ENCODE measurements at places on chromosomes 6 and 20. TPM values are rescaled to one million over a fixed set of nuclear protein-coding genes. Genes with fewer than 3 reads are reported as not detected.

The MUCL3 gene
- polyA plus RNA-seq = not detected

DNA sequence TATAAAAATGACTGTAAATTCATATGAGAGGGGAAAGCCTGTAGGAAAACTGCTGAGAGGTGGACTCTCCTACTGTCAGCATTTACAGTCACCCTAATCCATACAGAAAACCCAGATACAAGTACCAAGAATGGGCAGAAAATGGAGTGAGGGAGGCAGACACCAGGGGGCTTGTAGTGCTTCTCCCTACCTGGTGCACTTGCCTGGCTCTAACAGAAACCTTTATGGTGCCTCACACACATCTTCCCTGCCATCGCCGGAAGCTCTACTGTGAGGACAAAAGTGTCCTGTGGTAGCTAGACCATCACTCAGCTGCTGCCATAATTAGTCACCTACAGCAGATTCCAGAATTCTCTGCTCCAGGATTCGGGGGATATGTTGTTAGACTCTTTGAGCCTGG is 441.3 kb downstream of the TFAP2B start:
- DNase-seq = no peak

- no peak for DNase-seq
Observed at GRCh38 chr6:51045548-51045947, 226.9 kb downstream of the TFAP2B start.

The ENPP1 gene
- 15.8 TPM for polyA plus RNA-seq

DNA sequence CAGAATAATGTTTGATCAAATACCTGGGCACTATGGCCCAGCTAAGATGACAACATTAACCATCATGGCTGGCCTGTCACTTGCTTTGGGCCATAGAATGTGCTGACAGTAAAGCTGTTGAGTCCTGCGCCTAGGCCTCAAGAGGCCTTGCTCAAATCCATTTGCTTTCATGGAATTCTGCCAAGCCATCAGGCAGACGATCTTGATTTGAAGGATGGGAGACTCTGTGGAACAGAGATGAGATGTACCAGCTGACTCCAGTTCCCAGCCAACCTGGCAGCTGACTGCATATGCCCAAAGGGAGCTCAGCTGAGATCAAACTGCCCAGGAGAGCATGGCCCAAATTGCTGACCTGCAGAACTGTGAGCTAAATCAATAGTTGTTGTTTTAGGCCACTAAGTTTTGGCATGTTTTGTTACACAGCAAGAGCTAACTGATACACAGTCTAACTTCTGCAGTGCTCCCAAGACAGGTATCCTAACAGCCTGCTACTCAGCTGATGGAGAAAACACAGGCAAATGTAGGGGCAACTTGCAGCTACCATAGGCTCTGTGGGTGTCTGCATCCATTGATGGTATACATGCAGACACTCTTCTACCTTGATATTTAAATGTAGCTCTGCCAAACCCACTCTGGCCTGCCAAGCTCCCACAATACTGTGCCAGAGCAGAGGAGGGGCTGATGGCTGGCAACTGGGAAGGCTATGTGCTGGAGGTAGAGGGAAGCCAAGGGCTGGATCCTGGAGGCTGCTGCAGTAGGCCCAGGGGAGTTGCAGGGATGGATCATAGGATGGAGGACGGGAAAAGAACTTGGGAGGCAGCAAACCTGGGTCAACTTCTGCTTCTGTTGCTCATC is 55.2 kb upstream of the RNF24 start:
- DNase-seq = no peak

- no peak for DNase-seq
Observed at GRCh38 chr20:5642155-5642981, 107.8 kb upstream of the SHLD1 start.

DNA sequence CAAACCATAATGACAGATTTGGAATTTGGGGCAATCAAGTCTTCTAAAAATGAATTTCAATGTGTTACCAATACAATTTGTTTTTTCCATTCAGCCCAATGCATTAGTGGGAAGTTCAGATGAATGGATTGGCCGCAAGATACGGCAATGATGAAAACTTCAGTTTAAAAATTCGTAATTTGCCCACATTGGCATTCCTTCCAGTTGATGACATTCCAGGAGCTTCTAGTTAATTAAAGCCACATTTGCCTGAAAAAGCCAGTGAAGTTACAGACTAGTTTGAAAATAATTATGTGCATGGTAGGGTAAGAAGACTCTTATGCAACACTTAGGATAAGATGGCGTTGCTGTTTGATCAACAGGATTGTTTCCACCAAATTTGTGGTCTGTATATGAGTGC is 46.2 kb downstream of the NHLRC1 start:
- DNase-seq = no peak

The SLC4A11 gene
- 0.94 TPM for polyA plus RNA-seq

The SYCP2L gene
- not detected for polyA plus RNA-seq

The DYNLT2 gene
- 0.32 TPM for polyA plus RNA-seq

GRCh38 chr6:92180090-92180489 is 1239.3 kb downstream of the EPHA7 start:
- DNase-seq = no peak

DNA sequence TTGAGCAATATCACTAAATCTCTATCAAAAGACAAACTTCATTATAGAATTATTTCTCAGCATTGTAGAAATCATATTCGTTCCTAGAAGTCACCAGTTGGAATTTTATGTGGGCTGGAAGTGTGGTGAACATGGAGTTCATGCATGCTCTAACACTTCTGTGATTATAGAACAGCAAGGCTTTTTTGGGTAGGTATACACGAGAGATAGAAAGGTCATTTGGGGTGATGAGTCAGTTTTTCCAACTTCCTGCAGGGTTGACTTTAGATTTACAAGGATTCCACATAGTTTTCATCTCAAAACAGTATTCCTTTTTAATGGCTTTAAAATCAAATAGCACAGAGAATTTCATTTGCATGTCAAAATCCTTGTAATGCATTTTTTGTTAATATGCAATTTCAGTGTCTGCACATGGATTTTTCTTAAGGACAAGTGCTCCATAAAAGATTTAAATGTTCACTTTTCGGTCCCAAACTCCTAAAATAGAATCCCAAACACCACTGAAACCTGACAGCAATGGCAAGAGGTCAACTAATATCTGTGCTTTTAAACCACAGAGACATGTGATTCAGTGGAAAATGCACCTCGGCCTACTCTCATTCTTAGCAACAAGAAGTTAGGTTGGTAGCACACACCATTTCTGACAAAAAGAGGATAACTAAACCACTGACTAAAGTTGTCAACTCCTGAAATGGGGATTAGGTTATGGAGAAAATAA is 211.0 kb downstream of the MOXD1 start:
- DNase-seq = peak; percentile 89

- no peak for DNase-seq
Observed at GRCh38 chr20:31676609-31676989, 38.9 kb downstream of the COX4I2 start.

DNA sequence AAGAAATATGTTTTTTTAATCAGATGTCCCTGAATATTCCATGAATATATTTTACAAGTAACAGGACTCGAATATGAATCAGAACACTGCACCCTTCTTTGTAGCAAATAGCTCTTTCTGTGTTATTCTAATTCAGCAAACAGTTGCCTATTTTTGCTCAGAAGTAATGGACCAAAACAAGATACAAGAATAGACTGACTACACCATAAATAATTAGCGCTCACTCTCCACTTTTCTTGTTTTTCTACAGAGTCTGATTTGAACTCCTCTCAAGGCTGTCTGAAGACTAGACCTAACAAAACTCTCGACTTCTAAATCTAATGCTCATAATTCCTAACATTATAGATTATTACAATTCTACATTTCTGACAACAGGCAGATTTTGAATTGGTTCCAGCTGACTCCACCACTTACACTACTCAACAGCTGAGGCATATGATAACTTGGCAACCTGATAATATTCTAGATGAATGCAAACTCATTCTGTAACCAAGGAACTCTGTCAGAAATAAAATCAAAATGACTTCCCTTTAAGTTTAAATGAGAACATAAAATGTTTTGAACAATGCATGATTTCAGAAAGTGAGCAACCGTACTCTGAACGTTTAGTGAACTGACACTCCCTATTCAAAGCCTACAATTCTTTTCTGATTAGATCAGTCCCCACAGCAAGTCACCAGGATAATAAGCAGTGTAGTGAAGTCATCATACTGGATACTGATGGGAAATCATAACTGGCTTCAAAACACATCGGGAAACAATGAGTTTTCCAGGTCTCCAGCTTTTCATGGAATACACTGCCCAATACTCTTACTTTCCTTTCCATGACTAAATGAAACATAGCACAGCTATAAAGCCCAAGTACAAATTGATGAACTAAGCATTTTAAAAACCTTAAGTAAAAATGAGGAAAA is 114.2 kb upstream of the BEND6 start:
- DNase-seq = no peak

GRCh38 chr20:14334306-14334930 is 3.0 kb downstream of the FLRT3 start:
- DNase-seq = no peak

The CASS4 gene
- polyA plus RNA-seq = 0.50 TPM

The CDK19 gene
- 18.8 TPM for polyA plus RNA-seq

DNA sequence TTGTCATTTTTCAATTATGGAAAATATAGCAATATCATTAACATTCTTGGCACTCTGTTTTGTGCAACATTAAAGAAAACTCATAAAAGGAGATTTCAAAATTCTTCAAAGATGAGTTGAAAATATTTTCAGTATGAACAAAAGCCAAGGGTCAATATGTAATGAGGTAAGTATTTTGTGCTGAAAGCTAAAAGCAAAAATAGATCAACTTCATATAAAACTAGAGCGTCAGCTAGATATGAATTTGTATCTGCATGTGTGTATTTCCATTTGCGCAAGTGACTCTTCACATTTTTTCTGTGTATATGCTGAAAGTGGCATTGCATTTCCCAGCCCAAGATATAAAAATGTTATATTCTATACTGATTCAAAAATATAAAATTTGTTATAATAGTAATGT is 492.1 kb upstream of the EYS start:
- no peak for DNase-seq

DNA sequence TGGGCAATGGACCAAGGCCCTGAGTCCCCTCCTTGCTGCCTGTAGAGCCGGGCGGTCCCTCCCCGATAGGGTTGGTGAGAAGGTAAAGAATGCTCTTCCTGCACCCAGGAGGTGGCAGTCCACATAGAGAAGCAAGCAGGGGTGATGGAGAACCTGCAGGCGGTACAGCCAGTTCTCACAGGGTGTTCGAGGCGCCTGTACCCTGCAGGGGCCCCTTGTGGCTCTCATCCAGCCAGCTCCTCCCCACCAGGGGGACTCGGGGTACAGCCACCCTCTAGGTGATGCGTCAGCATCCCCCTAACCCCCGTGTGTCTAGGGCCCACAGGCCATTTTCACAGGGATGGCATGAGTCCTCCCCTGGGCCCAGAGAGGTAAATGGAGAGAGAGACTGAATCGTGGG is 5.1 kb upstream of the COL9A3 start:
- no peak for DNase-seq

The HCRTR2 gene
- polyA plus RNA-seq = not detected

GRCh38 chr6:166323395-166323794 is 15.2 kb upstream of the PRR18 start:
- no peak for DNase-seq
